ENCODE measurements at places on chromosomes 6 and 20. TPM values are rescaled to one million over a fixed set of nuclear protein-coding genes. Genes with fewer than 3 reads are reported as not detected.

- DNase-seq = peak; percentile 10
- no peak overlapping the region for H3K27ac ChIP-seq
- no peaks in the 10 kb centered on the region for H3K27me3 ChIP-seq
Observed at GRCh38 chr6:1667012-1667804, 57.5 kb downstream of the FOXC1 start.

The IGF2R gene
- total RNA-seq = 173 TPM

- H3K4me3 ChIP-seq = no peak overlapping the region
- peaks cover 5% of the 10 kb centered on the region for H3K4me1 ChIP-seq
- peaks cover 4% of the 10 kb centered on the region for H3K27me3 ChIP-seq
- peak; percentile 10 for DNase-seq
- no peaks in the 10 kb centered on the region for H3K36me3 ChIP-seq
- peak overlapping the region; percentile 55 for H3K27ac ChIP-seq
Observed at GRCh38 chr20:22374678-22375590, 209.4 kb downstream of the FOXA2 start.

The BNIP5 gene
- total RNA-seq = not detected

GRCh38 chr6:159444056-159444760, 248.8 kb downstream of the SOD2 start:
- no peak for DNase-seq
- H3K36me3 ChIP-seq = no peaks in the 10 kb centered on the region
- no peak overlapping the region for H3K4me3 ChIP-seq
- no peaks in the 10 kb centered on the region for H3K4me1 ChIP-seq

The ASIP gene
- total RNA-seq = not detected

DNA sequence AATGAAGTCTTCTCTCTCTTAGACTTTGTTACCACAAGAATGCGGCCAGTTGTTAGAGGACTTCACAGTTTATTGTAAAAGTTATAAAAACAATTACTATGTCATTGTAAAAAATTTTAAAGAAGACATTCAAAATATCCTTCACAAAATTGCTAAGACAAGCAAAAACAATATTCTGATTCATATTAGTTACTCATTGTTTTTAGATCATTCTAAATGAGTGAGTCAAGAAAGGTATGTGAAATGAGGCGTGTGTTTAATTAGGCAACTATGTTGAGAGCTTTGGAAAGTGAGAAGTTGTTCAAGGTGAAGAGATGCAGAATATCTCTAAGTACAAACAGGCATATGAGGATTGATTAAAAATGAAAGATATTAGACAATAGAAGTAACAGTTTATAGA, 875.3 kb downstream of the EYS start:
- DNase-seq = no peak
- H3K27me3 ChIP-seq = no peaks in the 10 kb centered on the region
- no peaks in the 10 kb centered on the region for H3K36me3 ChIP-seq
- H3K4me3 ChIP-seq = no peak overlapping the region

GRCh38 chr6:128803911-128804310, 79.0 kb upstream of the LAMA2 start:
- DNase-seq = peak; percentile 70
- no peak overlapping the region for H3K27ac ChIP-seq
- H3K4me3 ChIP-seq = no peak overlapping the region
- H3K4me1 ChIP-seq = no peaks in the 10 kb centered on the region

The SLC16A10 gene
- 0.48 TPM for total RNA-seq

DNA sequence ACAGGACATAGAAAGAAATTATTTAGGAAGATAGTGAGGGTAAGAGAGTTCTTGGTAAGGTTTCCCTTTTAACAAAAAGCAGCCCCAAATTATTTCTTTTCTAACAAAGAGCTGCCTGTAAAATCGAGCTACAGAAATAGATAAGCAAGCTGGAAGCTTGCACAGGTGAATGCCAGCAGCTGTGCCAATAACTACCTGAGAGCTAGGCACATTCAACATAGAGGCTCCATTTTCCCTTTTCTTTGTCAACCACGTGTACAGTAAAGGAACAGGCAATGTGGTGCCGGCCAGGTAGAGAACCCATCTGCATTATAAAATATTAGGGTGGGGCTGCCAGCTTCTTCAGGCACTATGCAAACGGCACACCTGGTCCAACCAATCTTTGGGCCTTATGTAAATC, 341.6 kb upstream of the JAG1 start:
- no peaks in the 10 kb centered on the region for H3K36me3 ChIP-seq
- H3K4me3 ChIP-seq = no peak overlapping the region
- DNase-seq = no peak
- no peaks in the 10 kb centered on the region for H3K27me3 ChIP-seq
- no peak overlapping the region for H3K27ac ChIP-seq

The PSMB9 gene
- total RNA-seq = 34.1 TPM

DNA sequence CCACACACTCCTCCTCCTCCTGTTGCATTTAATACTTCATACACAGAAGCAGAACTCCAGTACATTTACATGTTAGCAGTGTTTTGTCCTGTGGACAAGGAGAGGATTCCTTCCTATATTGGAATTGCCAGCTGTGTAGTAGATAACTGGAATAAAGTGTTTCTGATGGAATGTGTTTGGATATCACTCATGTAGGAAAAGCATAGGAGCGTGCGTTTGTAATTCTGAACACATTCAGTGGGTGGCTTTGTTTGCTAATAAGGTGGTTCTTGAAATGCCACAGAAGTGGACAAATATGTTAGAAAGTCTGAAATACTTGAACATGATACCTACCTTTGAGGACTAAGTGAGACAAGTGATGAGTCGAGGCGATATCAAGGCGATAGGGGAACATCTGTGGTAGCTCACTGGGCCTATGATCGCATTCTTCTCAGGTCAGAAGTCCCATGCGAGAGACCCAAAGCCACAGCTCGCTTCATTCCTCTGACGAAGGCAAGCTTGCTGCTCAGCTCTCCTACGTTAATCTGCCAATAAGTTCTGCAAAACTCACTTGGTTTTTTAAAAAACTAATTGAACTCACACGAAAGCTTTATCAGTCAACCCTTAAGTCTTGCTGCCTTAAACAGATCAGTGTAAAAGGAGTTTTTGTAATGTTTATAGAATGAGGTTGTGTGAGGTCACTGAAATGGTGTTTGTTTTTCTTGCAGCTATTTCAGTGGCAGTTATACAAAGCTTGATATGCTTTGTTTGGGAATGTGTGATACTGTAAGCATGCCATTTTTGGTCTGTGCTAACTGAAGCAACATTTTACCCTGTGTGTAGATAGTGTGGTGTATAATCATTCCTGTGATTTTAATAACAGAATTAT, 159.9 kb downstream of the SOX4 start:
- peaks cover 37% of the 10 kb centered on the region for H3K4me1 ChIP-seq
- no peaks in the 10 kb centered on the region for H3K36me3 ChIP-seq
- no peaks in the 10 kb centered on the region for H3K27me3 ChIP-seq
- peak; percentile 98 for DNase-seq
- H3K27ac ChIP-seq = peak overlapping the region; percentile 87
- H3K4me3 ChIP-seq = peak overlapping the region; percentile 11

The COL19A1 gene
- total RNA-seq = 0.10 TPM

GRCh38 chr6:142474531-142475289, 172.9 kb downstream of the ADGRG6 start:
- DNase-seq = peak; percentile 36
- H3K4me1 ChIP-seq = no peaks in the 10 kb centered on the region
- no peak overlapping the region for H3K27ac ChIP-seq
- no peaks in the 10 kb centered on the region for H3K36me3 ChIP-seq
- H3K4me3 ChIP-seq = no peak overlapping the region

The METTL24 gene
- total RNA-seq = 0.36 TPM

The SLC17A3 gene
- not detected for total RNA-seq

DNA sequence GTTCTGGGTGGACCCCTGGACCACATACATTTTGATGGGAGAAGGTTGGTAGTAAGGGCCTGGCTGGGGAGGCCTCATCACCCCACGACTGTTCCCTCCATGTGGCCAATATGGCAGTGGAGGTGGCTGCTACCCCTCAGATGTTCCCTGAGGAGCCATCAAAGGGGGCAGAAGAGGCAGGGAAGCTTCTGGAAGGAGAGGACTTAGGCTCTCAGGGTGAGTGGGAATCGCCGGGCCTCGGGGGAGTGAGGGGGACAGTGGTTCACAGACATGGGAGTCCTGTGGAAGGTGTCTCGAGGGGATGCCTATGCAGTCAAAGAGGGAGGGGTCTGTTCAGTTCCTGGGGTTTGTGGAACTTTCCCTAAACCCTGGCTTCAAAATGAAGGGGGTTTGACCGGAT, 32.9 kb upstream of the FRMD1 start:
- H3K27me3 ChIP-seq = peaks cover 5% of the 10 kb centered on the region
- H3K36me3 ChIP-seq = no peaks in the 10 kb centered on the region
- no peaks in the 10 kb centered on the region for H3K4me1 ChIP-seq
- DNase-seq = no peak

DNA sequence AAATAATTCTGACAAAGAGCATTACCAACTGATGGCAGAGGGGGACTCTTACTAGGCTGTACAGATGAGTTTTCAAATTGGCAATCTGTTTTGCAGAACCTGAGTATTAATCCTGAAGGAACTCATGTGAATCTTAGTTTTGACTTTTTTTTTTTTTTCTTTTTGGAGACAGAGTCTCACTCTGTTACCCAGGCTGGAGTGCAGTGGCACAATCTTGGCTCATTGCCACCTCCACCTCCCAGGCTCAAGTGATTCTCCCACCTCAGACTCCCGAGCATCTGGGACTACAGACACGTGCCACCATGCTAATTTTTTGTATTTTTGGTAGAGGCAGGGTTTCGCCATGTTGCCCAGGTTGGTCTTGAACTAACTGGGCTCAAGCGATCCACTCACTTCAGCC, 49.3 kb downstream of the KCTD20 start:
- no peak overlapping the region for H3K27ac ChIP-seq
- peaks cover 31% of the 10 kb centered on the region for H3K36me3 ChIP-seq
- DNase-seq = no peak
- no peaks in the 10 kb centered on the region for H3K27me3 ChIP-seq
- H3K4me3 ChIP-seq = no peak overlapping the region

GRCh38 chr6:30399390-30400058, 54.6 kb downstream of the RPP21 start:
- no peak overlapping the region for H3K27ac ChIP-seq
- H3K4me1 ChIP-seq = no peaks in the 10 kb centered on the region
- H3K36me3 ChIP-seq = no peaks in the 10 kb centered on the region
- H3K4me3 ChIP-seq = no peak overlapping the region
- DNase-seq = peak; percentile 2

The MYCT1 gene
- total RNA-seq = 0.61 TPM

- H3K27ac ChIP-seq = no peak overlapping the region
- DNase-seq = no peak
- H3K36me3 ChIP-seq = no peaks in the 10 kb centered on the region
- H3K4me1 ChIP-seq = peaks cover 7% of the 10 kb centered on the region
- H3K27me3 ChIP-seq = no peaks in the 10 kb centered on the region
Observed at GRCh38 chr6:40409716-40410397, 177.3 kb downstream of the LRFN2 start.

The KHDC1L gene
- total RNA-seq = not detected

GRCh38 chr6:14149739-14150130, 32.2 kb downstream of the CD83 start:
- H3K27ac ChIP-seq = no peak overlapping the region
- no peak overlapping the region for H3K4me3 ChIP-seq
- no peak for DNase-seq
- H3K4me1 ChIP-seq = no peaks in the 10 kb centered on the region
- H3K36me3 ChIP-seq = no peaks in the 10 kb centered on the region
- peaks cover 12% of the 10 kb centered on the region for H3K27me3 ChIP-seq

The KHDC1 gene
- total RNA-seq = 2.9 TPM

The KCNB1 gene
- 0.48 TPM for total RNA-seq

The LIME1 gene
- 7.6 TPM for total RNA-seq

The SAPCD1 gene
- 1.2 TPM for total RNA-seq

- H3K36me3 ChIP-seq = no peaks in the 10 kb centered on the region
- no peaks in the 10 kb centered on the region for H3K27me3 ChIP-seq
- H3K4me1 ChIP-seq = no peaks in the 10 kb centered on the region
- H3K4me3 ChIP-seq = no peak overlapping the region
- H3K27ac ChIP-seq = no peak overlapping the region
Observed at GRCh38 chr6:72248621-72249020, 362.3 kb downstream of the RIMS1 start.

- no peaks in the 10 kb centered on the region for H3K27me3 ChIP-seq
- H3K4me1 ChIP-seq = no peaks in the 10 kb centered on the region
- no peak overlapping the region for H3K4me3 ChIP-seq
- no peak for DNase-seq
- H3K27ac ChIP-seq = no peak overlapping the region
Observed at GRCh38 chr20:9491324-9491723, 23.1 kb upstream of the LAMP5 start.

- H3K27ac ChIP-seq = no peak overlapping the region
- H3K27me3 ChIP-seq = no peaks in the 10 kb centered on the region
- H3K36me3 ChIP-seq = no peaks in the 10 kb centered on the region
Observed at GRCh38 chr6:62716719-62717118, 430.7 kb upstream of the KHDRBS2 start.

GRCh38 chr20:55488593-55488992, 516.7 kb downstream of the CBLN4 start:
- no peaks in the 10 kb centered on the region for H3K36me3 ChIP-seq
- H3K27ac ChIP-seq = no peak overlapping the region
- no peaks in the 10 kb centered on the region for H3K27me3 ChIP-seq
- DNase-seq = no peak

The GMPR gene
- total RNA-seq = 2.0 TPM

The BCAS1 gene
- total RNA-seq = 0.31 TPM

DNA sequence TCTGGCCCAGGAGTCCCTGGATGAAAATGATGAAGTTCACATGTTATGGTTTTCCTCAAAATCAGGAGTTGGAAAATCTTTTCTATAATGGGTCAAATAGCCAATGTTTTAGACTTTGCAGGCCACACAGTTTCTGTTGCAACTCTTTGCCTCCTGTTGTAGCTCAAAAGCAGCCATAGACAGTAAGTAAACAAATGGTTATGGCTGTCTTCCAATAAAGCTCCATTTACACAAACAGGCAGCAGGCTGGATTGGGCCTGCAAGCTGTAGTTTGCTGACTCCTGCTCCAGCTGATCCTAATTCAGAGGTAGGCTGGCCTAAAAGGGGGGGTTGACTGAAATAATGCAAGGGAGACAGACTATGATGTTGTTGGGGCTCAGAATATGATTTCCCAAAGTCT, 33.0 kb downstream of the METTL24 start:
- no peak overlapping the region for H3K27ac ChIP-seq
- no peaks in the 10 kb centered on the region for H3K36me3 ChIP-seq
- H3K4me1 ChIP-seq = peaks cover 7% of the 10 kb centered on the region
- no peaks in the 10 kb centered on the region for H3K27me3 ChIP-seq

GRCh38 chr6:116461932-116462885, 1.0 kb downstream of the CALHM6 start:
- DNase-seq = peak; percentile 55
- H3K4me1 ChIP-seq = no peaks in the 10 kb centered on the region
- no peak overlapping the region for H3K27ac ChIP-seq
- no peaks in the 10 kb centered on the region for H3K36me3 ChIP-seq
- peak overlapping the region; percentile 60 for H3K4me3 ChIP-seq
- H3K27me3 ChIP-seq = peaks cover 7% of the 10 kb centered on the region

The TMEM244 gene
- not detected for total RNA-seq

The SLC17A1 gene
- total RNA-seq = not detected

Measured in astrocyte (in vitro differentiated cells and primary cell).